Erythroblast (primary cell): ENCODE measurements at places on chromosomes 4 and X.

DNA sequence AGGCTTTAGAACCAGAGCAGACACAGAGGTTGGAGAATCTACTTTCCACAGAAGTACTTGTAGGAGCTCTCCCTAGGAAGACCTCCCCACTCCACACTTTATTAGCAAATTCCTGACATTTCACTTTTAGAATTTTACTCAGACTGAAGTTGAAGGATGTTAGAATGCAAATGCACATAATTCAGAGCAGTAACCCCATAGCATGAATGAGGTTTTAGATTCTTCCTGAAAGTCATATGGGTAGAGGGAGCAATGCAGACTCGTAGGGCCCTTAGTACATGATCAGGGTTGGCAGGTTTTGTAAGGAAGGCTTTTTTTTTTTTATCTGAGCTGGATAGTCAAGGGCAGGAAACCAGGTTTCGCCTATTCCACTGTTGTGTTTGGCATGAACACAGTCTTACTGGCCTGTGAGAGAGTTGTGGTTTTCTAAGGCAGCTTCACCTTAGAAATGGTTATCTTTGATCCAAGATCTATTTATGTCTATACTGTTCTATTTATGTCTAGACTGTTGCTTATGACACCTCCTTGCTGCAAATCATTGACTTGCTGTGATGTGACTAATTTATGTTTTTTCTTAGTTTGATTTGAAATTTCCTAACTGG lies 48.9 kb downstream of the SPATA18 start:
- no peak for DNase-seq

DNA sequence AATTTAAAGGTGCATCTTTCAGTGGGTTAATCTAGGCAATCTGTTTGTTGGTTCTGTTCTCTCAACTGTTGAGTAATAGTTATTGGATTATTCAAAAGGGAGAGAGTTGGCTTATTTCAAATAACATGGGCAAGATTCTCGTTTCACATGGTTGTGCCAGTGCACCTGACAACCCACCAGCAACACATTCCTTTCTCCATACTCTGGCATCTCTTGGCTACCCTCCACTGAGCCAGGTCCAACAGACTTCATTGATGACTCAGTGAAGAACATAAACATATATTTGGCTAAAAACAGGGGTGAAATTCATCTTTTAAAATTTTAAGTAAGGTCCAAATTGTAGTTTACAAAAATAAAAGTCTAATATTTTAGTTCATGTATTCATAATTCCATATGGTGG lies 967.2 kb downstream of the RPA4 start:
- DNase-seq: no peak

- no peak for DNase-seq
Observed at GRCh38 chr4:82780170-82780751, 18.3 kb downstream of the SCD5 start.

DNA sequence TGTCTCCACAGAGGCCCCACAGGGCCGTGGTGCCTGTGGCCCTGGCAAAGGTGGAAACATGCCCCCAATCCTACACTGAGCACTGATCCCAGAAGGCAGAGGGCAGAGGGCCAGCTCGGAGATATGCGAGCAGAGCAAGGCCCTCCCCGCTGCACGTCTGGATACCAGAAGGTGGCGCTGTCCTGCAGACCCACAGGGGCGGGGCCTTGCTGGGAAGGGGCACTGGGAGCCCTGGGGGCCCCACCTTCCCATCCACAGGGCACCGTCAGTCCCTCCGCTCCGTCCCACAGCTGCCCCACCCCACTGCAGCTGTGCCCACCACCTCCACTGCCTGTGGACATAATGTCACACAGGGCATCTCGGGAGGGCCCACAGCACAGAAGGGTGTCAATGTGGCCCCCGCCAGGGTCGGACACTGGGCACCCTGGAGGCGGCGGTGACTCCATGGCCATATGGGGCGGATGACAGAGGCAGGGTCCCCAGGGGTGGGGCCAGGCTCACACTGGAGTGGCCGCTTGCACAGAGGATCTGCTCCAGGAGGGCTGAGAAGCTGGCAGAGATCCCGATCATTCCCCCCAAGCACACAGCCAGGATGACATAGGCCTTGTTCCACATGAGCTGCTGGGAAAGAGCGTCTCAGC lies 4.8 kb downstream of the SLC49A3 start:
- DNase-seq: peak; percentile 76
